Stimulated activated CD4-positive, alpha-beta T cell treated with anti-CD3 and anti-CD28 coated beads, Interleukin-2, amount 100 ng/mL, for 48 hours (primary cell): ENCODE measurements at places on chromosomes 5 and 9.

DNA sequence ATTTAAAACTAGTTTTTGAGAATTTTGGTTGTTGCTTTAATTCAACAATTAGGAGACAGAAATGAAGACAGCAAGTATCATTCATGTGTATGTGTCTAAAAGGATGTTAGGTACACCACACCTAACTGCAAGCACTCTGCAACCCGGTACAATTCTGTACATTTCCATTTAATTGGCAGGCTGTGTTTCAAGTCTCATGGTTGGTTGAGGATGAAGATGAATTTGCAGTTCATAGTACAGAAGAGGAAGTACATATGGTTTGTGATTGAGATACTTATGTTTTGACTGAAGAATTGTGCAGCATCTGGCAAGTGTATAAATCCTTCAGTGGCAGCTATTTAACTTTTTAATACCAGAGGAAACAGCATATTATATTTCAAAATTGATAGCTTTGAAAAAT is 628.7 kb upstream of the ZNF608 start:
- no peak for DNase-seq

DNA sequence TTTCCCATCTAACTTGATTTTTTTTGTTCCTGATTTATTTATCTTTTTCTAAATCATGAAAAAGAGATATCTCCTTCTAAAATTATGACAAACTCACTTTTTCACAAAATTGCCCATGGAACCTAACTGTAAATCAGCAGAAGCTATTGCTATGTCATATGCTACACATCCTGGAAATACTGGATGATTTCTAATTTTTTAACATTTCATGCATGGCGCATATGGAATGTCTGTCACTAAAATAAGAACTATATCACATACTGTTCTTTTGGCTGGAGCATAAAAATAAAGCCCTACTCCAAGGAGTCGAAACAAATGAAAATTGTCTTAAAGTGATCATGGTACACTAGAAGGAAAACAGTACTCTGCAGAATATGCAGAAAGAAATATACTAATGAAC is 60.6 kb downstream of the CAMK4 start:
- no peak for DNase-seq

GRCh38 chr9:86034863-86035734 is 64.3 kb downstream of the GOLM1 start:
- DNase-seq: no peak

DNA sequence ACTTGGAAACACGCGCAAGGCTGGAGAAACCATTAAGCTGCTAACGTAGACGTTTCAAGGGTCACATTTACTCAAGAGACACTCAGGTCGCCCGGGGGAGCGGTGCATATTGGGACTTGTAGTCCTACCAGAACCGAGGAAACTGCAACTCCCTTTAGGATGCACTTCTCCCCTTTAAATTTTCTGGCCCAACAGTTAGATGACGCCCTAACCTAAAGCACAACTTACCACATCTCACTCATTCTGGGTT is 384 bp upstream of the DMXL1 start:
- no peak for DNase-seq

DNA sequence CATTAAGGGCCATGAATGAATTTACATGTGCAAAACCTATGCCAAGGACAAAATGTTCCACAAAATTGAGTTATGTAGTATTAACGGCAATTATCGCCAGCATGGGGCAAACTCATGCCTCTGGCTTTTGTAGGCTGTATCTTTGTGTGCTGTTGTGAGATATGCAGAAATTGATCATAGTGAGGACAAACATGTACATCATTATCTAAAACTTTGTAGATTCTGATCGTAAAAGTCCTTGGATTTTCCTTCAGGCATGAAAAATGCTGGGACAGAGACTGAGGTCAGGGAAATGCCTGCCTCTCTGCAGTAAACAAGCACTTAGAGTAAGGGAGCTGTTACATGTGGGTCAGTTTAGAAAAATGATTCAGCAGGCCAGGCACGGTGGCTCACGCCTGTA is 5.9 kb upstream of the TXNDC8 start:
- no peak for DNase-seq

DNA sequence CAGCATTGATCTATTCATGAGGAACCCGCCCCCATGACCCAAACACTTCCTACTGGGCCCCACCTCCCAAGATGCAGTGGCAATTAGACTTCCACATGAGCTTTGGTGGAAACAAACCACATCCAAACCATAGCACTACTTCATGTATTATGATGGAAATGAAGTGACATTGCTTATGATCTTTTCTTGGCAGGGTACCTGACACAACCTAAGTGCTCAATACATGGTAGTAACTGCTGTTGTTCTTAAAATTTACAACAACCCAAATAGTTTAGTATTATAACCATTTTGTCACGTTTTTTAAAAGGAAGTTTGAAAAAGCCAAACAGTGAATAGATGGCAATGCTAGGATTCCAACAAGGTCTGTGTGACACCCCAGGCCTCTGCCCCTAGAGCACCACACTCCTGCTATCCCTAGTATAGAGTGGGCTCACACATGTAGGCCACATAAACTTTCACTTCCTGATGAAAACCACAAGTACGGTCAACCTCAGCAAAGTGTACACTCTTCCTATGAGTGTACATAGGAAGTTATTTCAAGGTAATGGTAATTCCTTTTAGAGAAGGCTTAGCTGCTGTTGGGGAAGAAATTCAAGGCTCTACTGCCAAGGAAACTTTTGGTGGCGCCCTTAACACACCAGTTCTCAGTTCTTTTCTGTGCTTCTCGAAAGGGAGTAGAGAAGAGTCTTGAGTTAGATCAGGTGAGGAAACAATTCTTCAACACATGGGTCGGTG is 97.6 kb downstream of the ARSB start:
- no peak for DNase-seq

- DNase-seq: no peak
These were observed 16.0 kb downstream of the SH3PXD2B start for GRCh38 chr5:172438319-172438668.
